ENCODE measurements at places on chromosomes 7 and 10. TPM values are rescaled to one million over a fixed set of nuclear protein-coding genes. Genes with fewer than 3 reads are reported as not detected.

Gene ZCCHC24
- 2.1 TPM for polyA plus RNA-seq

Gene SLC37A3
- polyA plus RNA-seq: 48.5 TPM

Gene VWDE
- 2.6 TPM for polyA plus RNA-seq

Gene TAS2R4
- 1.1 TPM for polyA plus RNA-seq

Gene CASTOR2
- not detected for polyA plus RNA-seq
